Activated CD4-positive, alpha-beta memory T cell treated with anti-CD3 and anti-CD28 coated beads, Interleukin-2, amount 10 ng/mL, durations not matched to agents 7 days and 5 days (primary cell): ENCODE measurements at places on chromosomes 5 and 9.

DNA sequence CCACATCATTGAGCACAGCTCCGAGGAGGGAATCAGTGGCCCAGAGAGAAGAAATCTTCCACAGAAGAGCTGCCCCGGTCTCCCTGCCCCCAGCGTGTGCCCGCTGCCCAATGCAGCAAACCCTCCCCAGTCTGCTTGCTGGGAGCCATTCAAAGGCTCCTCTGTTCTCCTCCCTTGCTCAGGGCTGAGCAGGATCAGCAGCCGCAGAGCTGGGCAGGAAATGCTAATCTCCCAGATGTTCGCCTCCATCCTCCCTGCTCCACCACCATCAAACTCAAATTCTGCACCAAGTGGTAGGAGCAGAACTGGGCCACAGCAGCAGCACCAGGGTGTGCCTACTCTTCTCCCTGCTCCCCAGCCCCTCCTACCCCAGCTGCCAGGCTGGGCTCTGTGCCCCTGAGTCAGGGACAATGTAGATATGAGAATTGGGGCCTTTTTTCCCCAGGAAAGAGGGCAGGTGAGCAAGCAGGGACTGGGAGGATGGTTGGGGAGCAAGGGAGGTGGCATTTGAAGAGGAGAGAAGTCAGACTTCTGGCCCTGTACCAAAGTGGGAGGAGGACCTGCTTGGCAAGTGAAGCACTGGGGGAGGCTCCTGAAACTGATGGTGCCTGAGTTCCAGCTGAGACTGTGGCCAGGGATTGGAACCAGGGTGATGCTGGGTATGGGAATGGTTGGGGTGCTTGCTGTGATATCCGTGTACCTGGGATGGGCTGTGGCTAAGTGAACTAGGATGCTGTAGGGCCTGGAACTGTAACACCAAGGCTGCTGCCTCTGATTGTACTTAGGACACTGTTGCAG, 1.9 kb upstream of the PCDH1 start:
- no peak for DNase-seq

- no peak for DNase-seq
These were observed 1711.9 kb upstream of the CDH9 start for GRCh38 chr5:28750251-28750650.

DNA sequence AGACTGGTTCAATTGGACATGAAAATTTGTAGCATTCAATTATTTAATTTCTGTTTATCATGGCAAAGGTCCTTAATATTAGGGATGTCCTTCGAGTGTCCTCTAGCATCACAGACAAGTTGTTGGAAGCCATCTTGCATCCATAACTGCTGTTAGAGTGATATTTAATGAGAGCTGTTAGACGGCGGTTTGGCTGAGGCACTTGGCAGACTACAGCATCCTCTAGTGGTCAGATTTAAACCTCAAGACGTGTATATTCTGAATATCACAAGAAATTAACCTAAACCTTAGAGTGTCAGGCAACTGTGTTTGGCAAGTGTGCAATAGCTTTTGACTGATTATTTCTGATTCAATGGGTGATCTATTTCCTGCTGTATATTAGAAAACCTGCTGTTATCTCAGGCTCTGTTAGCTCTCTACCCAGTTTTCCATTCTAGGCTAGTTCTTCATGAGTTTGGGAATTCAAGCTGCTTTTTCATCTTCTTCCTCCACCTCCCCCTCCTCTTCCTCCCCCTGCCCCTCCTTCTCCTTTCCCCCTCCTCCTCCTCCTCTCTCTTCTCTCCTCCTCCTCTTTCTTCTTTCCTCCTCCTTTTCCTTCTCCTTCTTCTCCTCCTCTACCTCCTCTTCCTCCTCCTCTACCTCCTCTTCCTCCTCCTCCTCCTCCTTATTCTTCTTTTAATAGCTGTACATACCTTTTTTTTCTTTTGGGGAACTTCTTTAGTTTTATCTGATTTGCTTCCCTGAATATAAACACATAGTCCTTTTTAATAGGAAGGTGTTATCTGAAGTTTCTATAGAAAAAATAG, 8.6 kb downstream of the SPINK1 start:
- DNase-seq, result peak; percentile 28

GRCh38 chr9:113594484-113595299, 131.2 kb downstream of the RGS3 start:
- no peak for DNase-seq

DNA sequence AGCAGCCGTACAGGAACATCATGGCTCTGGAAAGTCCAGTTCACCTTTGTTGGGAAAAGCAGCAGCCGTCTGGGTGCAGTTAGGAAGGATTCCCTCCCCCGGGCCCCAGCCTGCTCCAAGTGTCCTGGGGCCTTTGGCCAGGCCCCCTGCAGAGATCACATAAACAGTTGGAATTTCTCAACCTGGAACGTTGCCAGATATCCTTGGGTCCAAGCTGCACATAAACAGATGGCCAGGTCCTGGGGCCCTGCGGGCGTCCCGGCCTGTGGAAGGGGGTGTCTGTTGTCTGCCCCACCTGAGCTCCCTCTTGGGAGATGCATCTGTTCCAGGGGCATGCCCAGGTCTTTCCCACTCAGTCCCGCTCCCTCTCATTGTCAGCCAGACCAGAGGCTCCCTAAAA, 92.7 kb downstream of the COL5A1 start:
- no peak for DNase-seq

GRCh38 chr5:59599729-59600128, 293.8 kb downstream of the PDE4D start:
- DNase-seq, result no peak

DNA sequence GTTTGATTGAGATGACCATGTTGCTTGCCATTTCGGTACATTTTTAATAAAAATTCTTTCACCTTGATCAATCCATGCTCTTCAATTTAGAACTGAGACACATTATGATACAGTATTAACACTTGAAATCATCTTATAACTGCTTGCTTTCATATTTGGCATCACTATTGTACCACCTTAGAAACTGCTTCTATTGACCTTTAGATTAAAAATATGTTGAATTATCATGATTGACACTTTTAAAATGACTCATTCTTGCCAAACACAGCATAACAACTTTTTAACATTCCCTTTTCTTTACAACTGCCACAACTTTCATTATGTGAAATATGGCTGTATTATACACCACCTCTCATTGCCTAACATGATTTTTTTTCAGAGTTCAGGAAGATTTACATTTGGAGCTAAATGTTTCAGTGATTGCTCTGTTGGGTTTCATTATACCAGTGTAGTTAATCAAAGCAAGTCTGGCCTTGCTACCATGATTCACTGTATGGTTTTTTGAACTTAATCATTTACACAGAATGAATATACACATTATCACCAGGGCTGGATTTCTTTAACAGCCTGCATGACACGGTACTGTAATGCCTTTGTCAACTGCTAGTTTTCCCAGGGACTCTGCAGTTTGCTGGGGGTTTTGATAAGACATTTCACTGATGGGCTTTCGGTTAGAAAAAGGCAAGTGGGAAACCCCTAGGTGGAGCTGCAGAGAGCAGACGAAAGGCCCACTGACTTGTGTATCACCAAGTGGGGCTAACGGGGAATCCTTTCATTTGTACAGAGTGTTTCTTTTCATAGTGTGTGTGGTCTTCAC, 93.6 kb upstream of the TLE4 start:
- no peak for DNase-seq

GRCh38 chr9:113941056-113941455, 64.9 kb downstream of the ZNF618 start:
- no peak for DNase-seq

- no peak for DNase-seq
These were observed 77.3 kb upstream of the ATP10B start for GRCh38 chr5:160929360-160929759.

DNA sequence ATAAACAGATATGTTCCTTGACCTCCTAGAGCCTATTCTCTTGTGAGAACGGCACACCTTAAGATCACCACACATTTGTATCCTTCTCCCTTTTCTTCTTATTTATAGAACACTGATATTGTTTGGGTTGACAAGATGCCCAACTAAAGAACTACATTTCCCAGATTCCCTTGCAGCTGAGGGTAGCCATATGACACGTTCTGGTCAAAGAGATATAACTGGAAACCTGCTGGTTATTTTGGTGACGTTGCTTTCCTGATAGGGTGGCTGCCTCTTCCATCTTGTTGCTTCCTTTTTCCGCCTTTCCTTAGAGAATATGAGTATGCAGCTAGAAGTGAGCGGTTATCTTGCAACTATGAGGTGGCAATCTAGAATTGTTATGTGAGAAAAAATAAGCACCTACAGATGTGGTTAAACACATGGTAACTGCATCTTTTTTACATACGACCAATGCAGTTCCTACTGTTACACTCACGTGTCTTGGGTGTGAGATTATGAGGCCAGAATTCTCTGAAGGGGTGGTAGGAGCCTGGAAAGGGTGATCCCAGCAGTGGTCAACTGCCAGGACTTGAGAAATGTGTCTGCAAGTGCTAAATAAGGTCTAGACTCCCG, 72.9 kb downstream of the SEC61B start:
- no peak for DNase-seq

GRCh38 chr5:150411245-150411979, 1.3 kb downstream of the CD74 start:
- DNase-seq, result peak; percentile 86

DNA sequence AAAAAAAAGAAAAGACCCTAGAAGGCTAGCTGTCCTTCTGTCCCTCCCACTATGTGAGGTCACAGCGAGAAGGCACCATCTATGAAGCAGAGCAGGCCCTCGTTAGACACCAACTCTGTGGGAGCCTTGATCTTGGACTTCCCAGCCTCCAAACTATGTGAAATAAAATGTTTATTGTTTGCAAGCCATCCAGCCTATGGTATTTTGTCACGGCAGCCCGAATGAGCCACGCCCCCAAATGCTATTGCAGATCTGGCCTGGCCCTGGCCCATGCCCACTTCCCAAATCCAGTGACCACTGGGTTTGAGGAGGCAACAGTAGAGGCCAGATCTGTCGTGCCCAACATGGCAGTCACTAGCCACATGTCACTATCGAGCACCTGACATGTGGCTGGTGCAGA, 10.8 kb downstream of the STK10 start:
- DNase-seq, result no peak

GRCh38 chr9:107639426-107639825, 149.9 kb upstream of the KLF4 start:
- no peak for DNase-seq

- DNase-seq, result no peak
These were observed 546.4 kb downstream of the DTWD2 start for GRCh38 chr5:118441956-118442355.

- no peak for DNase-seq
These were observed 7.3 kb downstream of the MCIDAS start for GRCh38 chr5:55219770-55220169.

DNA sequence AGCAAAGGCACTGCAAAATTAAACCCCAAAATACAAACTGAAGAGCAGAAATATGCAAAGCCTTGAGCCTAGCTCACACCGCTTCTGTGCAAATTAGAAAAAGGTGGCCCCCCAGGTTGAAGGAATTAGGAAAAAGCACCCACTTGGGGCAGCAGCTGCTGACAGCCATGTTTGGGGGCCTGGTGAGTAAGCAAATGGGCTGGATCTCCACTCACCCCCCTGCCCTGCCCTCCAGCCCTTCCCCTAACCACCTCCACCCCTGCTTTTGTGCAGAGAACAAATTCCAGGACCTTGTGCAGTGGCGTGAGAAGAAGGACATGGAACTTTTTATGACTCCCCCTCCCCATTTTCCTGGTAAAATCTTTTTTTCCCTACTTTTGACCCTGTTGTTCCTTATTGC, 92.0 kb upstream of the DNAH5 start:
- no peak for DNase-seq

GRCh38 chr5:14187660-14188059, 44.5 kb downstream of the TRIO start:
- DNase-seq, result no peak

DNA sequence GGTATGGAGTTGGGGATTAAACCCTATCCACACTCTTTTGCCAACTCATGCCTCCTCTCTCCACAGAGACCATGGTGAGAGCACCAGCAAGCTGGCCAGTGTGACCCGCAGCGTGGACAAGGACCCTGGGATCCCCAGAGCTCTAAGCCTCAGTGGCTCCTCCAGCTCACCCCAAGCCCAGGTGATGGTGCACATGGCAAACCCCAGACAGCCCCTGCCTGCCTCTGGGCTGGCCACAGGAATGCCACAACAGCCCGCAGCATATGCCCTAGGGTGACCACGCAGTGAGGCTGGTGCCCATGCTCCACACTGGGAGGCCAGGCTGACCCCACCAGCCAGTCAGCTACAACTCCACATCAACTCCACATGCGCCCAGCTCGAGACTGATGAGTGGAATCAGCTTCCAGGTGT, 11.5 kb upstream of the CARD19 start:
- DNase-seq, result no peak

GRCh38 chr9:98552331-98552730, 156.4 kb downstream of the GABBR2 start:
- no peak for DNase-seq

- DNase-seq, result no peak
These were observed 255.1 kb downstream of the MAST4 start for GRCh38 chr5:66851306-66851705.

GRCh38 chr5:133403741-133404364, 208.5 kb downstream of the FSTL4 start:
- no peak for DNase-seq
